T follicular helper cell (primary cell): ENCODE measurements at places on chromosomes 2 and 18.

- no peak for DNase-seq
Observed at GRCh38 chr2:128589681-128590080, 271.0 kb upstream of the HS6ST1 start.

DNA sequence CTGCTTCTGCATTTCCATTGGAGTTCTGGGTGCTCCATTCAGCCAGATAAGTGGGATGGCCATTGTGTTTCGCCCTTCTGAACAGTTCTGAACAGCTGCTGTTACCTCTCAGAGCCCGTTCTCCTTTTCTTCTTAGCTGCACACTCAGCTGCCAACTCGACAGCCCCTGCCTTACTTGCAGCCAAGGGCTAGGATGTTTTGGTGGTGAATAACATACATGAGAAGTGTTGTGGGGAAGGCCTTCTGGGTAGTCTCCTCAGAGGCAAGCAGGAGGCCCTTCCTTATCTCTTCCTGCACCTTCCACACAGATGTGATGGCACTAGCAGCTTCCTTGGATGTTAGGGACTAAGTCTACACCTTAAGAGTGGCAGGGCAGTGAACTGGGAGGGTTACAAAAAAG lies 138.4 kb upstream of the NOSTRIN start:
- no peak for DNase-seq

DNA sequence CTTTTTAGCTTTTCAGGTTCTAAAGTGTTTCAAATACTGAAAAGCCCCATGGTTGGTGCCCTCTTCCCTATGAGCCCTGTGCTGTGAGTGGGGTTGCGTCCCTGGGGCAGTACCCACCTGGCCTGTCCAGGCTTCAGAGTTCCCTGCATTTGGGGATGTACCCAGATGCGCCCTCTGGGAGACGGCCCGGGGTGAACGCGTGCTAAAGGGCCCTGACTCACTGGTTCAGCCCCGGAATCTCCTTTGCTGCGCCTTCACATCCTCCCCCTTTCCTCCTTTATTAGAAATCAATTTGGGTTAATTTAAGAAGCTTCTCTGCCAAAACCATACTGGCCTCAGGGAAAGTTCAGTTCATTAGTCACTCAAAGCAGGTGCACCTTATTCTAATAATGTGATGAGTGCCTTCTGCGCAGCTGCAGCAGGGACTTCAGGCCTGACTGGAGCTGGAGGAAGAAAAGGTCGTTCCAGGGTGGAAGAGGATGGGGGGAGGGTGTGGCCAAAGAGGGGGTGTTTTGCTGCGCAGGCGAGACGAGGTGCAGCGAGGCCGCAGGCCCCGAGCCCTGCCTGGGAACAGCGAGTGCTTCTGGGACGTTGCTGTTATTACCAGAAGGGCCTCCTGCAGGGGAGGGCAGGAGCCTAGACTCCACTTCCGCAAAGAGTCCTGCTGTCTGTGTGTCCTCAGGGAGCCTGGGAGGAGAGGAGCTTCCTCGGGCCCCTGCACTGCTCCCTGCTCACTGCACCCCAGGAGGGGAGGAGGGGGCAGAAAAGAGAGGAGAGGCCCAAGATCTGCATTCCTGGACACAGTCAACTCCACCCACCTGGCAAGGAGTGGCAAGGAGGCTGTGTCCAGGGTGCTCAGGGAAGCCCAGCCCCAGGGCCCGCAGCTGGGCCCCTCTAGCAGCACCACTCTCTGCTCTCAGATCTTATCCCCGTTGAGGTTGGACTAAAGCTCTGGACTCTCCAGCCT lies 223.2 kb upstream of the PXDN start:
- DNase-seq = no peak

- DNase-seq = no peak
Observed at GRCh38 chr2:207142461-207142860, 23.3 kb downstream of the KLF7 start.

DNA sequence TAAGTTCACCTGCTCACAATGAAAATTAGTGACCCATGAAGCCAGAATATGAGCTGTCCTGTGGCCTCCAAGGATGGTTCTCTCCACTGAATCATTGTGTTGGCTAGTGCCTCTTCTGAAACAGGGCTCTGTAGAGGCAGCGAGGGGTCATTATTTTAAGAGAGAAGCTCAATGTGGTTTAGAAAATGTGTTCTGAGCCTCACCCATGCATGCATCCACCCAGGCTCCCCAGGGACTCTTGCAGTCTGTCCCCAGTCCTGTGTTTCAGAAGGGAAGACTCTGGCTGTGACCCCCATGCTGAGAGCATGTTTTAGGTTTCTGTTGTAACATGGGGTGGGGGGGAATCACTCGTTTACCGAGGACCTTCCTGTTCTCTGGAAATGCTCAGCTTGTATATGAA lies 135.2 kb downstream of the RNF144A start:
- DNase-seq = no peak

GRCh38 chr2:60379216-60379615 lies 174.2 kb downstream of the BCL11A start:
- DNase-seq = no peak

GRCh38 chr2:187329586-187329985 lies 118.5 kb downstream of the CALCRL start:
- no peak for DNase-seq

- DNase-seq = no peak
Observed at GRCh38 chr2:341017-341542, 53.2 kb upstream of the ALKAL2 start.

DNA sequence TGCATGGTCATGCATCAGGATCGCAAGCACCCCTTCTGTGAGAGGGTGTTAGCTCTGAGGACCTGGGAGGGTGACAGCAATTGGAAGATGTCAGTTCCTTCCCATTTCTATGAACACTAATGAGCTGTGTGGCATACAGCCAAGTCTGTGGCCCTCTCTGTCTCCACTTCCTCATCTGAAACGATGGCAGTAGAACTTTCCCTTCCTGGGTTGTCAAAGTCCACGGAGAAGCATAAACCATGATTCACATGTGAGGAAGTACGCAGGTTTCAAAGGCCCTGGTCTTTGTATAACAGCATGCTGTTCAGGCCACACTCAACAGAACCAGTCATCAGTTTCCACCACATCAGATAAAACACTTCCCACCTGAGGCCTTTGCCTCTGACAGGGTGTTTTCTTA lies 167.4 kb upstream of the RAB6C start:
- no peak for DNase-seq

GRCh38 chr2:43228756-43229659 lies 2.6 kb upstream of the ZFP36L2 start:
- DNase-seq = no peak
